ENCODE measurements at places on chromosomes 16 and 17.

DNA sequence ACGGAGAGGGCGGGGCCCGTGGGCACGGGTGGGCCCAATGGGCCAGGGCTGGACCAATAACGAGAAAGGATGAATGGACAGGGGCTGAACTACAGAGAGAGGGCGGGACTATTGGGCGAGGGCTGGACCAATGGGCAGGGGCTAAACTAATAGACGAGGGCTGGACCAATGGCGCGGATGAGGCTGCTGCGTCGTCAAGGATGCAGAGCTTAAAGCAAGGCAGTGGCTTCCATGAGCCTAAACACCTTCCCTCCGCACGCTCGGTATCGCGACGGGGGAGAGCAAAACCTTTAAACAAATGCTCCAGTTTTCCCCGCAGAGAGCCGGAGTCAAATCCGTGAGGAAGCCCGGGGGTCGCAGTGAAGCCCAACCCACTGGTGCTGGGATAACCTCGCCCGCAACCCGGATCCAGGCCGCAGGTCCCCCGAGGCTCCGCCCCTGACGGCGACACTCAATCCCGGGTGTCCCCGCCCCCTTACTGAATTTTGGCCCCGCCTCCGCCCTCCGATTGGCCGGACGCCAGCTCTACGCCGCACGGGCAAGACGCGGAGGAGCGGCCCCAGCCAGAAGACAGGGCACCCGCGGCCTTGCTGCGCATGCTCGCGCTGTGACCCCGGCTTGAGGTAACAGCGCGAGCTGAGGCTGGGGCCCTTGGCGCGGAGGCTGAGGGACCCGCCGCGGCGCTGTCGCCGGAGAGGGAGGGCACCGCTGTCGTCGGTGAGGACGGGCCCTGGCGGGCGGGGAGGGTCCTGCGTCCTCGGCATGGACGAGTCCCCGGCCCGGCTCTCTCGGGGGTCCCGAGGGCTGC is at the start of gene FLYWCH2:
TSS of gene FLYWCH2 (plus strand) at position 566 of the 808 bp plus-strand sequence. CDS start 13,235 bp downstream, outside the sequence.
- peak; percentile 84 for DNase-seq

- DNase-seq: no peak
These were observed 38.4 kb upstream of the CBFA2T3 start for GRCh38 chr16:89015271-89015859.

- DNase-seq: no peak
These were observed at the start of gene C1QTNF8 for GRCh38 chr16:1096169-1097082. TSS of gene C1QTNF8 (minus strand) at chr16:1096244. CDS start at chr16:1094922, 1,322 bp downstream.

- DNase-seq: no peak
These were observed 1.1 kb downstream of the FOXL1 start for GRCh38 chr16:86579268-86580062.

DNA sequence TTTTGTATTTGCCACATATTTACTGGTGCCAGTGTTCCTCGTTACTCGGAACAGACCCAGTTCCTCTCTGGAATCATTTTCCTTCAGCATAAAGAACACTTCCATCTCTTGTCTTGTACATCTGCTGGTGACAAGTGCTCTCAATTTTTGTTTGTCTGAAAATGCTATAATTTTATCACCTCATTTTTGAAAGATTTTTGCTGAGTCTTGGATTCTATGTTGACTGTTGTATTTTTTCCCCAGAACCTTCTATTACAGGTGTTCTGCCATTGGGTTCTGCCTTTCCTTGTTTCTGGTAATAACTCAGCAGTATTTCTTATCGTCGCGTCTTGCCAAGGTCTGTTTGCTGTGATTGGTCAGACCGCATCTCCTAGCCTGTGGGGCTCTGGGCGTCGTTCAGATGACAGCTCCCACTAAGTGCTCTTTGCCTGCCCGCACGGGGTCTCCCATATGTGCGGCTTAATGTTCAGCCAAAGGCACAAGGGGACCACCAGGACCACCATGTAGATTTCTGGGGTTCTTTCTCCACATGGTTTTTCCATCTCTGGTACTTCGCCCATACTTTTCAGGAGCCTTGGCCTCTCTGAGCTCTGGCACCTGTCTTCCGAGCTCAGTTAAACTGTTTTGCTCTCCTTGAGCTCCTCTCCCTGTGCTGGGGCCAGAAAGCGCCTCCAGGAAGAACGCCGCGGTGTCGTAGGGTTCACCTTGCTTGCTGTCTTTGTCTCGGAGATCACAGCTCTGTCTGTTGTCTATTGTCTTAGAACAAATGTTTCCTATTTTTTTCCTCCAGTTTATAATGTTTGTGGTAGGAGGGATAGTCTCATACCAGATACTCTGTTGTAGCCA is 80.0 kb downstream of the METRNL start:
- no peak for DNase-seq

GRCh38 chr16:76784530-76784929 is 406.5 kb upstream of the MON1B start:
- DNase-seq: no peak

Data from NCI-H774 (cell line).